ENCODE measurements at places on chromosomes 12 and 14. TPM values are rescaled to one million over a fixed set of nuclear protein-coding genes. Genes with fewer than 3 reads are reported as not detected.

Gene RNASE4
- total RNA-seq, result 2.4 TPM

Gene CD163L1
- 0.32 TPM for total RNA-seq

GRCh38 chr14:49688701-49689030 is 652 bp upstream of the POLE2 start:
- H3K27me3 ChIP-seq, result peaks cover 35% of the 10 kb centered on the region
- H3K36me3 ChIP-seq, result peaks cover 3% of the 10 kb centered on the region
- DNase-seq, result no peak
- peak overlapping the region; percentile 86 for H3K4me3 ChIP-seq
- H3K27ac ChIP-seq, result peak overlapping the region; percentile 96

Gene FZD10
- total RNA-seq, result 1.1 TPM

DNA sequence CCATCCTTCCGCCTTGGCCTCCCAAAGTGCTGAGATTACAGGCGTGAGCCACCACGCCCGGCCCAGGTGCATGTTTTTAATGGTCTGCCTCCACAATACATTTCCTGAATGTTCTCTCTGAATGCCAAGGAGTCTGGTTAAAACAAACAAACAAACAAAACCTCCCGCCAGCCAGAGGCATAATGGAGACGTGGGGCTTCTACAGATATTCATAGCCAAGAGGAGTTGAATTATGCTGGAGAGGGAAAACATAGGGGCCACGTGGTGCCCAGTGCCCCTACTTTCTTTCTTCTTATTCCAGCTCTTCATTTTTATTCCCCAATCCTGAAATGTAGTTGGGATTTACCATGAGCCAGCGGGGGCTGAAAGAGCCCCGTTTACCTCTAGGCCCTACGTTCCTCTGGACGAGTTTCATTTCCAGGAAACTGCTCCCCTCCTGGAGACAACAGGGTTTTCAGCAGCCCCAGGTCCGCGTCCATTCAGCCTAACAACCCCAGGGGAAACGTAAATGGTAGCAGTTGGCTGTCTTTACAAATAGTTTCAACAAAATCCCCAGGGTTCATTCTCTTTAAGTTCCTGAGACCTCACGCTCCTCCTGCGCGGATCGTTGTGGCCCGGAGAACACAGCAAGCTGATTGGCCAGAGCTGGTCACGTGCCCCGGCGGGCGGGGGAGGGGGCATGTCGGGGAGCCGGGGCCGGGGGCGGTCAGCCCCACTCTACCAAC is 108.5 kb upstream of the ESRRB start:
- no peaks in the 10 kb centered on the region for H3K36me3 ChIP-seq
- peak overlapping the region; percentile 83 for H3K27ac ChIP-seq
- DNase-seq, result peak; percentile 82
- H3K4me1 ChIP-seq, result peaks cover 26% of the 10 kb centered on the region
- H3K27me3 ChIP-seq, result peaks cover 40% of the 10 kb centered on the region

GRCh38 chr12:106378788-106379187 is 21.2 kb downstream of the POLR3B start:
- DNase-seq, result no peak
- H3K36me3 ChIP-seq, result peaks cover 28% of the 10 kb centered on the region
- no peak overlapping the region for H3K4me3 ChIP-seq

DNA sequence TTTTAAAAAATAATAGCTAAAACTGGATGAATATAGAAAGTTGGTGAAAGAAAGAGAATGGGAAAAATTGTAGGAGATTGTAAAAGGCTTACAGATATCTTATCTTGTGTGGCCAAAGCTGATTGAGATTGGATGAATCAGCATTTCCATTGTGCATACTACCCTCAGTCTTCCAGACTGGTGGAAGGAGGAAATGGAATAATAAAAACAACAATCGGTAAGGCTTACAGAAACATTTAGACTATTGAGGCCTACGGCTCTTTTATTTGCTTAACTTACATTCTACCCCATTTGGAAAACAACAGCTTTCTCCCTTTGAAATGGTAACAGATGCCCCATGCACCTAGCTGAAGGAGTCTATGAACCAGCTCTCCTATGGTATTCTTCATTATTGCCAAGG is 129.8 kb downstream of the PTPRB start:
- peaks cover 20% of the 10 kb centered on the region for H3K36me3 ChIP-seq
- no peak for DNase-seq
- peaks cover 13% of the 10 kb centered on the region for H3K27me3 ChIP-seq
- H3K27ac ChIP-seq, result no peak overlapping the region
- no peak overlapping the region for H3K4me3 ChIP-seq

DNA sequence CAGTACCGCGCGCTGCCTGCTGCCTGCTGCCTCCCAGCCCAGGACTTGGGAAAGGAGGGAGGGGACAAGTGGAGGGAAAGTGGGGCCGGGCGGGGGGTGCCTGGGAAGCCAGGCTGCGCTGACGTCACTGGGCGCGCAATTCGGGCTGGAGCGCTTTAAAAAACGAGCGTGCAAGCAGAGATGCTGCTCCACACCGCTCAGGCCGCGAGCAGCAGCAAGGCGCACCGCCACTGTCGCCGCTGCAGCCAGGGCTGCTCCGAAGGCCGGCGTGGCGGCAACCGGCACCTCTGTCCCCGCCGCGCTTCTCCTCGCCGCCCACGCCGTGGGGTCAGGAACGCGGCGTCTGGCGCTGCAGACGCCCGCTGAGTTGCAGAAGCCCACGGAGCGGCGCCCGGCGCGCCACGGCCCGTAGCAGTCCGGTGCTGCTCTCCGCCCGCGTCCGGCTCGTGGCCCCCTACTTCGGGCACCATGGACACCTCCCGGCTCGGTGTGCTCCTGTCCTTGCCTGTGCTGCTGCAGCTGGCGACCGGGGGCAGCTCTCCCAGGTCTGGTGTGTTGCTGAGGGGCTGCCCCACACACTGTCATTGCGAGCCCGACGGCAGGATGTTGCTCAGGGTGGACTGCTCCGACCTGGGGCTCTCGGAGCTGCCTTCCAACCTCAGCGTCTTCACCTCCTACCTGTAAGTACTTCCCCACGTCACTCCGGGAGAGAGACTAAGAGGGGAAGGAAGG is at the start of gene LGR5:
Gene LGR5, plus strand, starts transcription at position 186 of the 732 bp plus-strand sequence. Its CDS starts 283 bp downstream, at position 469.
- H3K27ac ChIP-seq, result no peak within 1 kb of the TSS
- peaks cover 25% of the 10 kb centered on the region for H3K36me3 ChIP-seq
- peak; percentile 63 for DNase-seq
- peaks cover 82% of the 10 kb centered on the region for H3K27me3 ChIP-seq
- H3K4me3 ChIP-seq, result peak within 1 kb of the TSS; percentile 76
- peaks cover 26% of the 10 kb centered on the region for H3K4me1 ChIP-seq

Gene PGF
- 5.0 TPM for total RNA-seq

- no peak overlapping the region for H3K4me3 ChIP-seq
- peaks cover 10% of the 10 kb centered on the region for H3K4me1 ChIP-seq
- no peak for DNase-seq
- H3K27me3 ChIP-seq, result no peaks in the 10 kb centered on the region
- H3K36me3 ChIP-seq, result no peaks in the 10 kb centered on the region
- no peak overlapping the region for H3K27ac ChIP-seq
Observed at GRCh38 chr12:116319898-116320621, 42.6 kb upstream of the MED13L start.

DNA sequence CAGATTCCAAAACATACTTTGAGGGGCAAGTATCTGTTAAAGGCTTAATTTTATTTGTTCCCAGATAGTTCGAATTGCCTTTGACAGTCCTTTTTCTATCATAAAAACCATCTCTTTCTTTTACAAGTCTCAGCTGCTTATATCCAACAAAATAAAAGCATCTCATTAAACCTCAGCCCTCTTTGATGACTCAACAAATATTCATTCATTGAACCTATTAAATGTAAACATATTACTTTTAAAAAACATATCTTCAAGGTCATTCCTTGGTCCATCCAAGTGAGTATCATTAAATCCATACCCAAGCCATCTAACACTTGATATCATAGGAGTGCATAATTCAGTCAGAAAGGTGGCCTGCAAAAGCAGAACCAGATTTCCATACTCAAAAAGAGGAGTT is 154.6 kb upstream of the BCL2L14 start:
- DNase-seq, result no peak
- H3K4me1 ChIP-seq, result peaks cover 4% of the 10 kb centered on the region
- H3K27ac ChIP-seq, result no peak overlapping the region
- peaks cover 6% of the 10 kb centered on the region for H3K36me3 ChIP-seq

GRCh38 chr12:57781801-57782200 is 786 bp upstream of the TSFM start:
- no peak overlapping the region for H3K27ac ChIP-seq
- peaks cover 4% of the 10 kb centered on the region for H3K4me1 ChIP-seq
- H3K4me3 ChIP-seq, result no peak overlapping the region
- H3K27me3 ChIP-seq, result no peaks in the 10 kb centered on the region
- no peak for DNase-seq
- peaks cover 18% of the 10 kb centered on the region for H3K36me3 ChIP-seq

Data from WTC11 (cell line).